ENCODE measurements at places on chromosomes 5 and 9.

DNA sequence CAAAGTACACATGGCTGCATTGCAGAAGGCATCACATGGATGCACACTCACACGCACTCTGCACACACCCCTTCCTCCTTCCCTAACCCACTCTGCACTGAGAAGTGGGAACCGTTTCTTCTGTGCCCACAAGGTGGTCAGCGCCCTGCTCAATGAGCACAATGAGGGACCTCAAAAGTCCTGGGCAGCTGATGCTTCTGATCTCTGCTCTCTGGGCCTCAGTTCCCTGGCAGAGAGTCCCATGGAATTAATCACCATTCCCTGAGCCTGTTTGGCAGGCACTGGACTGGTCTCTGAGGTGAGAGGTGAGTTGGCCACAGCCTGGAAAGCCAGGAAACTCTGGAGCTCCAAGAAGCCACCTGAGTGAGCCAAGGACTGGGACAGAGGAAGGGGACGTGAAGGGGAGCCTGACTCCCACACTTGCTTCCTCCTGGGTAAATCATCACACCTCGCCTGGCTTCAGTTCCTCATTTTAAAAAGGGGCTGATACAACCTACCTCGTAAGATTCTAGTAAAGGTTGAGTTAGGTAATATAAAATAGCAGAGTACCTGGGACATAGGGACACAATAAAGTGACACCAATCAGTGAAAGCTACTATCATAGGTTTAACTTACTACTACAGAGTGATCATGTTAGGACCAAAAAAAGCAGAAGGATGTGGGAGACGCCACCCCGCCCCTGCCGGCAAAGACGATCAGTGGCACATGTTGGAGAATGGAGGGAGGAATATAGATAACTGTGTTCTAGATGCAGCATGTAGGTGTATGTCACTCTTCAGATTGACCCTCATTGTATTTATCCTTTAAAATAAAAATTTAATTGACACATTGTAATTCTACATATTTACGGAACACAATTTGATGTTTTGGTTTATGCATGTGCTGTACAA lies 21.1 kb upstream of the IGFBPL1 start:
- DNase-seq: no peak

DNA sequence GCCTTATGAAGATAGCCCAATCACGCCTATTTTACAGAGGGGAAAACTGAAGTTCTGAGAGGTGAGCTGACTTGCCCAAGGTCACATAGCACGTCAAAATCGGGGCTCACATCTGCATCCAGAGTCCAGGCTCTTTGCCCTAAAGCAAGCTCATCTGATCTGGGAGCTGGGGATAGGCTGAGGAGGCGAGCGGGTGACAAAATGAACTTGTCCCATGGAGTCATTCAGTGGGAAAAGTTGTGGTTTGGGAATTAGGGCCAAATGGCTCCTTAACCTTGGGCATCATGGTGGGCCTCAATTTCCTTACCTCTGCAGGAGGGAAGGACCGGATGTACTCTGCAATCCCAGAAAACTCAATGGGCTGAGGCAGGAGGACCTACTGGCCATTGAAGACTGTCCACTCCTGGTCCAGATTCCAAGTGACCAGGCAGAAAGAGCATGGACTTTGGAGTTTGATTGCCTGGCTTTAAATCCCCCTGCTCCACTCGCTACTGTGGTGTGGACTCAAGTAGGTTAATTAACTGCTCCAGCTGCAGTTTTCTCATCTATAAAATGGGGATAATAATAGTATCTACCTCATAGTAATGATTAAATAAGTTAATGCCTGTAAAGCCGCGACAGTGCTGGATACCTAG lies 160.4 kb downstream of the RGS3 start:
- DNase-seq: no peak

GRCh38 chr5:157469687-157470086 lies 9.7 kb downstream of the NIPAL4 start:
- no peak for DNase-seq

DNA sequence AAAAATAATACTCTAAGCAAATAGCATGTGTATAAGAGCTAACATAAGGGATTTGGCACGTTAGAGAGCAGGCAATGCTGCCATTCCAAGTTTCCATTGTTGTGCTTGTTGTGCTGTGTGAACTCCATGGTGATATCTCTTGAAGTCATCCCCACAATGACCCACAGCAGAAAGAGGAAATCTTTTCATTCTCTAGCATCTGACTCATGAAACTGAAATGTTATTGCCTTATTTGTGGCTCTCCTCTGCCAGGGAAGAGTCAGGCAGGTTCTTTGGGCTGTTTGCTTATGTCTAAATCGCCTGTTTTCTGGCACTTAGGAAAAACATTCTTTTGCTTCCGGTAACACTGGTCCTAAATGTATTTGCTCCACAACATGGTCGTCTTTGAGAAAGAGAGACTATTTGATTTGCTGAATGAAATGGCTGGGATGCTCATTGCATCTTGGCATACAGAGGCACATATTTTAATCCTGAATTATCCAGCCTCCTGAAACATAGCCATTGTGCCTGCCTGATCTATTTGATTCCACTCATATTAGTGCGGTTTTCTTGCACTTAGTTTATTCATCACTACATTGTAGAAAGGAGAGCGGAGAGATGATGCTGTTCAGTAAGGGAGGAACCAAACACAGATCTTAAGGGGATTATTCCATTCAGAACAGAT lies 188.8 kb downstream of the CSNK1G3 start:
- no peak for DNase-seq

Data from DMS79 (cell line).